ENCODE measurements at places on chromosomes 4 and X.

DNA sequence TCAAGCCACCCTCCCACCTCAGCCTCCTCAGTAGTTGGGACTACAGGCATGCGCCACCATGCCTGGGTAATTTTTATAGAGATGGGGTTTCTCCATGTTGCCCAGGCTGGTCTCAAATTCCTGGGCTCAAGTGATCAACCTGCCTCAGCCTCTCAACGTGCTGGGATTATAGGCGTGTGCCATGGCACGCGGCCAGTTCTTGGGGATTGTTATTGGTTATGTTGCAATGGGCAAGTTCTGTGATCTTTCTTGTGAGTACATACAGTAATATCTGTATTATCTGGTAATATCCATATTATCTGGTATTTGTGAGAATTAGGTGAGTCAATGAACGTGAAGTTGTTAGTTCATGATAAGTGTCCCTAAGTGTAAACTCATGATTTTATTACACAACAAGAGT lies 90.3 kb upstream of the TBL1X start:
- no peak for DNase-seq

DNA sequence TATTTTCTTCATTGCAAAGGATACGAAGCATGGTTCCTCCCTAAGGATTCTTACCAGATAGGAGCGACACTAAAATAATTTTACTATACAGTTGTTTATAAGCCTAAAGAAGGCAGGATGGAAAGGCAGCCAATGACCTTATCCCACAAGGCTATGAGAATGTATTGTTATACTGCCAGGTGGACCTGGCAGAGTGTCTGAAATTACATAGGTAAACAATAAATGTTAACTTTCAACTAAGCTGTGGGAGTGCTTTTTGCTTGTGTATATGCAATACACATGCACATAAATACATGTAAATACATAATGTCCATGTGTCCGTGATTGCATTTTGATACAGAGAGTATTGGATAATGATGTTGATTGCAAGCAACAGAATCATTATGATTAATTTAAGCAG lies 850.6 kb downstream of the CENPC start:
- no peak for DNase-seq

- no peak for DNase-seq
Measured at GRCh38 chr4:135050086-135050717, 848.6 kb upstream of the PABPC4L start.

DNA sequence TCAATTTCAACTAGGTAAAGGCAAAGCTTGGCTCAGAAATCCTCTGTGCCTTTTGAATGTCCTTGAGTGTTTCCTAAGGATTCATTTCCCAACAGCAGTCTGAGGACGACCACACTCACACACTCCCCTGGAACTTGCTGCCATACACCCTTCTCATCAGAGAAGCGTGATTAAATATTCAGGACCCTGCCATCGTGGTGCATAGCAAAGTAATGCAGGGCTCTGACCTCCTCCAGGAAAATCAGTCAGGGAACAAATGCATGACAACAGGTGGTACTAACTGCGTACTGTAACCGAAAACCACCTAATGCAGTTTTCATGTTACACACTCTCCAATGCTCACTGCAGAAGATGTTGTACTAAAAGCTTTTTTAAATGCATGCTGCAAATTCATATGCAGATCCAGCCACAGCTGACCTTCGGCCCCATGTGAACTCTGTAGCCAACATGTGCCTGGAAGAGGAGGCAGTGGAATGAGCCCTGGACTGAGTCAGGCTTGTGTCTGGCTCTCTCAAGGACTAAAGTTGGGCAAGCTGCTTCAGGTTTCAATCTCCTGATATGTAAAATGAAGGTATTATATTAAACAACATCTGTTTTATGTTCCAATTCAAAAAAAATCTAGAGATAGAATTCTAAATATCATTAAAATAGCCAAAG lies 238.3 kb downstream of the KCNIP4 start:
- no peak for DNase-seq

GRCh38 chrX:14026121-14026520 lies 3.6 kb downstream of the GEMIN8 start:
- DNase-seq = no peak

- DNase-seq = no peak
Measured at GRCh38 chr4:38949411-38950051, 81.9 kb downstream of the FAM114A1 start.

- DNase-seq = no peak
Measured at GRCh38 chr4:134215620-134216344, 14.2 kb upstream of the PABPC4L start.

Data from D721Med (cell line).